Urinary bladder (tissue), 4 donors: ENCODE measurements at places on chromosomes 3 and 15. TPM values are rescaled to one million over a fixed set of nuclear protein-coding genes. Genes with fewer than 3 reads are reported as not detected.
A peak's percentile ranks its signal among the peaks of the same experiment; 100 is the strongest.

The ESYT3 gene
- 3.2 TPM for total RNA-seq

DNA sequence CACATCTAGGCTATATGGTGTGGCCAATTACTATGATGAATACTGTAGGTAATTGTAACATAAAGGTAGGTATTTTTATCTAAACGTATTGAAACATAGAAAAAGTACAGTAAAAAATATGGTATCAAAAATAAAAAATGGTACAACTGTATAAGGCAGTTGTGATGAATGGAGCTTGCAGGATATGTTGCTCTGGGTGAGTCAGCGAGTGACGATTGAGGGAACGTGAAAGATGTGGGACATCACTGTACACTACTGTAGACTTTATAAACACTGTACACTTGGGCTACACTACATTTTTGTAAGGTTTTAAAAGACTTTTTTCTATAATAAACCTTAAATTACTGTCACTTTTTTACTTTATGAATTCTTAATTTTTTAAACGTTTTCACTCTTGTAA is 10.3 kb downstream of the CTNNB1 start:
- DNase-seq = no peak

DNA sequence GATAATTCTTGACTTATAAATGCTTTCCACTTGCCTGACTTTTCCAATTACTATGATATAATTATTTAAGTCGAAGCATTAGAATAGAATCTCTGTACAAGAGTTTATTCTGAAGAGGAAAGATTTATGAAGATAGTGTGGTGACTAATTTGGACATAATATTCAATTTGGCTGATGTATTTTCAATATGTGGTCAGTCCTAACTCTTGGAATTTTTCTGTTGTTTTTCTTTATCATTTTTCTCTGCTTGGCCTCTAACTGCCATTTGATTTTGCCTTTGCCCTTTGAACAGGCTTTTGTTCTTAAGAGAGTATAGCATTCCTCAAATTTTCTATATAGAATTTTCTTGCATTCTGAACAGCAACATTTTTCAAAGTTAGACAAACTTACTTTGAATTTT is 2.6 kb upstream of the MDFIC2 start:
- DNase-seq = no peak

The RTP1 gene
- total RNA-seq = not detected

The SERPINI1 gene
- 10.0 TPM for total RNA-seq

DNA sequence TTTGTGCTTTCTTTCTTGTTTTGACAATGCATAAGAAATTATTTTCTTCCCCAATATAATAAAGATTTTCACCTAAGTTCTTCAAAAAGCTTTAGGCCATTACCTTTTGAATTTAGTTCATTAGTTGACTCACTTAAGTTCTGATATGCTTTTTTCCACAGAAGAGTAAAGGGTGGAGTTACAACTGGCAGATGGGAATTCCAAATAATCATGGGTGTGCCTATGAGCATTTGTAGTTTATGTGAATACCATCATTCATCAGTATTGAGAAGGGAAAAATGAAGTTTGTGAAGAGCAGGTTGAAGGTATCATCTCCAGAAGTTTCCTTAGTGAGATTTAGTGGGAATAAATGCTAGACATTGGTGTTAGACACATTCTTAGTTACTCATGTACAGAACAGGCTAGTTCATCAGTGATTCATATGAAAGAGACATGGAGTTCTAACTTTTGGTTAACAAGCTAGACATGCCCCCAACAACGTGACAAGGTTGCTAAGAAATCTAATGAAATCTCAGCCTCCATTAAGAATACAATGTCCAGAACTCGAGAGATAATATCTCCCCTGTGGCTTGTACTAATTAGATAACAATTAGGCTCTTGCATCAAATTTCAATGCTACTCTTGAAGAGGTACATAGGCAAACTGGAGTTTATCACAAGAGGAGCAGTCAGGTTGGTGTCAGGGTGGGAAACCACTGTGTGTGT is 16.9 kb upstream of the ALCAM start:
- no peak for DNase-seq

DNA sequence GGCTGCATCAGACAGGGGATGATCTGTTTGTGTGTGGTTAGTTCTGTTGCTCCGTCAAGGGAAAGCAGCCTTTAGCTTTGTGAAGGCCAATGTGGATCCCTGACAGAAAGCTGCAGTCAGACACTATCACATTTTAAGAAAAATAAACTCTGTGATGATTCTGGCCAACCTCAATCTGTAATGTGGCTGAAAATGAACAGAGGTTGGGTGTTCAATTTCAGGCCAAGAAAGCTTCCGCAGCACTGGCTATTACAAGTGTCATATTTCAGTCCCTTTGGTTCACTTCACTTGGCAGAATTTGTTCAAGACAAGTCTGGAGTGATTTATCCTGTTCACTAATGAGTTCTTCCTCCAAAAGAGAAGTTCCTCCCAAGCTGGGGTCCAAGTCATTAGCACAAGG is 571.8 kb upstream of the IL12A start:
- DNase-seq = peak; percentile 23

GRCh38 chr15:62588938-62589670 is 424.0 kb upstream of the C2CD4B start:
- no peak for DNase-seq

The SNX1 gene
- total RNA-seq = 59.4 TPM

DNA sequence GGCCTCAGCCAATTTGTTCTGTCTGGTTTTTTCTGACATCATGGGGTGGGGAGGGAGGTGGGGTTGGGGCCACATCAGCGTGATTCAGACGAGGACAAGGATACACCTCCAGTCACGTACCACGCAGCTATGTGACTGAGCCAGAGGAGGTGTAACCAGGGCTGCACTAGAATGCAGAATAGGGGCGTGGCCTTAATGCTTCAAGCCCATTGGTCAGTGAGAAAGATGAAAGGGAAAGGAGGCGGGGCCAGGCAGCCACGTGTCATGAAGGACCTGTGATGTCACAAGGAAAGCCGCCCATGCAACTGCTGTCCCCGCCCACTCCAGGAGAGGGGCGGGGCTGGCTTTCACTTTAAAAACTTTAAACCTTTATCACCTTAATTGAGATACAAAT is at the start of gene GOLGA6L2:
Gene GOLGA6L2, minus strand, starts transcription at position 137 of the 394 bp plus-strand sequence. Its CDS starts 62 bp downstream, at position 75.
- DNase-seq = no peak

DNA sequence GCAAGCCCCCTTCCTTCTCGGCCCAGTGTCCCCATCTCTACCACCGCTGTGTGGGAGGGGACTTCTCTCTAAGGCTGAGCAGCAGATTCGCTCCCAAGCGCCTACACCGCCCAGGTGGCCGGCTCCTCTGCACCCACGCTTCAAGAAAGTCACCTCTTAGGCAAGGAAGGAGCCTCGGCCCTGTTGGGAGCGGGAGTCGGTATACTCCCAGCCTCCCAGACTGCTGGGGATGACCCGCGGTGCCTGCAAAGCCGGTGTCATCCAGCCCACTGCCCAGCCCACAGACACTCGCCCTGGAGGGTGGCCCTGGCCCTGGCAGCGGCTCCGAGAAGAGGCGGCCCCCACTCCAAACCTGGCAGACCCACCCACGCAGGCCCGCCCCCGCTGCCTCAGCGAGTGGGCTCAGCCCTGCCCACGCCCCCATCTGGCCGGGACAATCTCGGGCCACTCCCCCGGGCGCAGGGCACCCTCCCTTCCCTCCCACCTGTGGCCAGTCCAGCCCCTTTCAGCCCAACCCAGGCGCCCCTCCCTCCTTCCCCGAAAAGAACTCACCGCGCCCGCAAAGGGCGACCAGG is 396 bp downstream of the CHRNB4 start:
- DNase-seq = no peak

The TMEM212 gene
- not detected for total RNA-seq

DNA sequence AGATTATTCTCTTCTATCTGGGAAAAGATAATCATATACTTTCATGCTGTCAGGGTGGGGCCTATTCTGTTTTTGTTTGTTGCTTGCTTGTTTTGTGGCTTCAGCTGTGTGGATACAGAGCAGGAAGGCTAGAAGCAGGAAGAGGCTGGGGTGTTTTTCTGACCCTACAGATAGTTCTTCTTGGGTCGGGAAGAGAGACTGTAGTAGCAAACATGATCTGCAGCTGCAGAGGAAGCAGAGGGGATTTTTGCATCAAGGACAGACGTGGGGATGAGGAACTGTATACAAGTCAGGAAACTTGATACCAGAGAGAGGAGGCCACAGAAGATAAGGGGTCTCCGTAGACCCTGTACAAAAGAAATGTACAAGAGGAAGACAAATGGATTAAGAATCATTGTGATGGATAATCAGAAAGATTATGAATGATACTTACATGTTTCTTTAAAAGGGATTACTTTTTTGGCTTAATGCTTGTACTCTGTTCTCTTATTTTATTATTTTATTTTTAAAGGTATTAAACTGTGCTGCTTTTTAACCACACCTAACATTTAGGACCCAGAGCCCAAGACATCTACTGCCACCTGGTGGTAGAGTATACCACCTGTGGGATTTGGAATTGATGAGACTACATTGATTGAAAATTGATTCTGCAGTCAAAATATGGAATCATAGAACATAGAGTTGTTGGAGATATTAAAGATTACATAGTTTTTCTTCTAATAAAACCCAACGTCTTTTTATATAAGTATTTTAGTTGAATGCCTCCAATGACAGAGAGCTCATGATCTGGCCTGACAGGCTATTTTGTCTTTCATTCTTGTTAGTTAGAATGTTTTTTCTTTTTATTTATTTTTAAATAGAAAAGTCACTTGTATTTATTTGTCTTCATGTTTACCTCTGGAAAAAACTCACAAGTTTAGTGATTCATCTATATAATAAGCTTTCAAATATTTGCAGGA is 87.3 kb upstream of the ROPN1 start:
- no peak for DNase-seq

DNA sequence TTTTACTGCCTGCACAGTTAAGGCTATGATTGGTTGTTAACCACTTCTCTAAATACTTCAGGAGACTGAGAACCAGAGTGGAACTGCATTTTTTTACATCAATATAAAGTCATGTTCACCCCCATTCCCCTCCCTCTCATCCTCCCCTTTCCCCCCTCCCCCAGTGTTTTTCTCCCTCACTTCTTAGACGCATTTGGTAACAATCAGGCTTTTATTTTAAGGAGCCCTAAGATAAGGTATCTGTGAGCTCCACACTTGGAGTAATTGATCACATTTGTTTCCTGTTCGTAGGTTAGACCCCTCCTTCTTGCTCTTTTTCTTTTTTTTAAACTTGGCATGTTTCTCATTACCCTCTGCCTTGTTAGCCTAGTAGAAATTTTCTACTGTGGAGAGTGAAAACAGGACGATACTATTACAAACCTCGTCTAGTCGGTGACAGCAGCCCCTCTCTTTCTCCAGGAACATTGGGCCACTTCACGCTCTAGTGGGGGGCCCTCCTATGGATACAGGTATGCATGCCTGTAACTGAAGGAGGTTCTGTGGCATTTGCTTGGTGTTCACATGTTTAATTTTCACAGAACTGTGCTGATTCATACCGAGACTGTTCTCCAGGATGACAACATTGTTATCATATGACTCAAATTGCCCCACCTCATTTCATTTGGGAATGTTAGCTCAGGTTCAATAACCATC is 314.4 kb downstream of the MECOM start:
- no peak for DNase-seq

GRCh38 chr15:38720893-38721567 is 156.4 kb upstream of the RASGRP1 start:
- DNase-seq = no peak

GRCh38 chr3:88149101-88149508 is 654 bp upstream of the C3orf38 start:
- DNase-seq = peak; percentile 18

The ROBO1 gene
- total RNA-seq = 67.0 TPM

DNA sequence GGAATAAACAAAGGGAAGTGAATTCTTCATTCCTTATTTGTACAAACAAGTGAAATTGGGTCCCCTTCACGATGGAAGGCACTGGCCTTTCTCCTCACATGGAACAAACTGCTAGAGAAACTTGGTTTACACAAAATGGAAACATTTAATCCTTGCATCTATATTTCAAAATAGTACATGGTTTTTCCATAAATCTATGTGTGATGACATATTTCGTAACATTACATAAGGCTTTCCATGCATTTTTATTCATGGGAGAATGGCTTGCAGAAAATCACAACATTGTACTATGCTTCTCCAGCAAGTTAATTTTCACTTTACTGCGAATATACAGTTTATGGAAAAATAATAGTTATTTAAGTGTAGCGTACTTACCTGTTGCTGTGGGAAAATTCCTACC is 81.0 kb upstream of the CDIN1 start:
- DNase-seq = no peak

GRCh38 chr3:119891944-119892721 is 110.2 kb downstream of the NR1I2 start:
- DNase-seq = peak; percentile 18

DNA sequence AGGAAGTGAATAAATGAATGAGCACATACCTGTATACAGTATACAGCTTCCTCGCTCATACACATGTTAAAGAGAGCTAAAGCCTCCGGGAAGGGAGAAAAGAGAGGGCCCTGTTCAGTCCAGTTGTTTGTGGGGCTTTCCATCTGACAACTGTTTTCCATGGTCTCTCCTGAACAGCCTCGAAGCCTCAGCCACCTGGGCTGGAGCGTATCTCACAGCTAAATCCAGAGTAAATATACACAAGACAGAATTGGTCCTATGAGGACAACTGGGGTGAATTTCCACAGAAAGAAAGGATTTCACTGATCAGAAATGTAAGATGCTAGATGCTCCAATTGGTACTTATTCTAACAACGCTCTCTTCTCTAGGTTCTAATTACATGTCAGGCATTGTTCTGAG is 103.5 kb downstream of the LIPC start:
- no peak for DNase-seq

The CCR2 gene
- 3.3 TPM for total RNA-seq

DNA sequence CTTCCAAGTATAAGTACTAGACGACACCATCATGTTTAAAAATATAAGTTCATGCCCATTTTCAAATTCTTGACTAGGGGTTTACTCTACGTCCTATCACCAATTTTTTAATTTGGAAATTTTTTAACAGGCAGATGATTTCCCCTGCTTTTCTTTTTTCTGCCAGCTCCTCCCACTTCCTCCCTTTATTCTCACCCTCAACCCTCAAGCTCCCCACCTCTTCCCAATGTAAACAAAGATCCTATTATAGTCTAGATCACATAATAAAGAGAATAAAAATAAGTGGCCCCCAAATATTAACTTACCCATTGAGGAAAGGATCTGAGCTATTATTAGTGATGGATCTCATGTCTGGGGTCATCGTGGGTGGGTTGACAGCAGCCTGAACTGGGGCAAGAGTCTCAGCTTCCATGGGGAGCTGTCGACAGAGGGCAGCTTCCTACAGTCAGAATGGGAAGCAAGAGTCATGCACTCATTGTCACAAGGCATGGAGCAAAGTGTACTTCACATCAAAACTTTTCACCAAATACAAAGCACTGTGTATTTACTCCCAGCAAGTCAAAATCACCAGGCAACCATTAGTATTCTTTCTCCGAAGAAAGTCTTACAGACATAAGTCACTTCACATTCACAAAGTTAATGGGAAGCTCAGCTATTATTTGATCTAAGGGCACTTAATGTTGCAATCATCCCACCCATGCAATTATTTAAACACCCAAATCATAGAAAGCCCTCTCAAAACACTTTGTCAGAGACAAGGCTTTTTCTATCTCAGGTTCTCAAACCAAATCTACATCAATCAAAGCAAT is 53.2 kb downstream of the TM4SF4 start:
- DNase-seq = no peak

The PSTPIP1 gene
- total RNA-seq = 1.2 TPM

The NR1D2 gene
- total RNA-seq = 64.0 TPM

- no peak for DNase-seq
Observed at GRCh38 chr15:63722204-63722808, 111.4 kb downstream of the HERC1 start.

- DNase-seq = no peak
Observed at GRCh38 chr3:148101061-148101460, 596.6 kb upstream of the AGTR1 start.
